ENCODE measurements at places on chromosomes 5 and 9.

GRCh38 chr5:58455066-58455465 is 4.8 kb downstream of the PLK2 start:
- no peak for DNase-seq

- DNase-seq: no peak
Measured at GRCh38 chr5:130773813-130774212, 391.2 kb downstream of the HINT1 start.

DNA sequence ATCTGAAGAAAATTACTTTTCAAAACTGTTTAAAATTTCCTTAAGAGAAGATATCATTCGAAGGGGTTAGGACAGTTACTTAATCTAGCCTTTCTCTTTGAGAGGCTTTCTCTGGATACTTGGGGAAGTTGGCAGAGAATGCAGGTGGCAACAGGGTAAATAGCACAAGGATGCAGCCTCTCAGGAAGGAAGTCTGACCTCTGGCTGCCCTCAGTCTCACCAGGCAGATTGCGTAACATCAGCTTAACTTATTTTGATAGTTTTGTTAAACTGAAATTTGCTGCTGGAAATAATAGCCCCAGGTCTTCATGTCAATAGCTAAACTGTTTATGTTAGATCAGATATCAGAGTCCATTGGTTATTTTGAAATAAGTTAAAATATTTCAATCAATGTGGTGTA is 20.4 kb downstream of the CCDC192 start:
- DNase-seq: no peak

DNA sequence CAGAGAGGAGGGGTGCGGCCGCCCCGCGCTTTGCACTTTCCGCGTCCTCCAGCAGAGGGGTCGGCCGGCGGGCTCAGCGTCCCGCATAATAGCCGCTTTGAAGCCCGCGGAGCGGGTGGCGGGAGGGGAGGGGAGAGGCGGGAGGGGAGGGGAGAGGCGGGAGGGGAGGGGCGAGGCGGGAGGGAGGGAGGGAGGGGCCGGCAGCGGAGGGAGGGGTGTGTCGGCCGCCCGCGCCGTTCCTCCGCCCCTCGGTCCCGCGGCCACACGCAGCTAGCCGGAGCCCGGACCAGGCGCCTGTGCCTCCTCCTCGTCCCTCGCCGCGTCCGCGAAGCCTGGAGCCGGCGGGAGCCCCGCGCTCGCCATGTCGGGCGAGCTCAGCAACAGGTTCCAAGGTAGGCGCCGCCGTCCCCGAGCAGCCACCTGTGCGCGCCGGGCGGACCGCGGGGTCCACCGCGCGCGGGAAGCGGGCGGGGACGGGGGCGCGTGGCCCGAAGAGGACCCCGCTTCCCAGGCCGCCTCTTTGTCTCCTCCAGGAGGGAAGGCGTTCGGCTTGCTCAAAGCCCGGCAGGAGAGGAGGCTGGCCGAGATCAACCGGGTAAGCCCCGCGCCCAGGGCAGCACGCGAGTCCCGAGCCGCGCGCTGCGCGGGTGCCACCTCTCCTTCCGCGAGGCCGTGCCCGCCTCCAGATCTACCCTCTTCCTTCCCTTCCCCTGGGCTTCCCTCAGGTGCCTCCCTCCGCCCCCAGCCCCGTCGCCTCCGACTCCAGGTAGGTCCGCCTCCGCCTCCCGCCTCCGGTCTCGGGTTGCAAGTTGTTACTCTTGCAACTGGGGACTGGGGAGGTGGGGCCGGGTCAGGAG is at the start of gene AIF1L:
TSS of gene AIF1L (plus strand) at position 263 of the 857 bp plus-strand sequence. CDS start at position 362, 99 bp downstream.
- no peak for DNase-seq

DNA sequence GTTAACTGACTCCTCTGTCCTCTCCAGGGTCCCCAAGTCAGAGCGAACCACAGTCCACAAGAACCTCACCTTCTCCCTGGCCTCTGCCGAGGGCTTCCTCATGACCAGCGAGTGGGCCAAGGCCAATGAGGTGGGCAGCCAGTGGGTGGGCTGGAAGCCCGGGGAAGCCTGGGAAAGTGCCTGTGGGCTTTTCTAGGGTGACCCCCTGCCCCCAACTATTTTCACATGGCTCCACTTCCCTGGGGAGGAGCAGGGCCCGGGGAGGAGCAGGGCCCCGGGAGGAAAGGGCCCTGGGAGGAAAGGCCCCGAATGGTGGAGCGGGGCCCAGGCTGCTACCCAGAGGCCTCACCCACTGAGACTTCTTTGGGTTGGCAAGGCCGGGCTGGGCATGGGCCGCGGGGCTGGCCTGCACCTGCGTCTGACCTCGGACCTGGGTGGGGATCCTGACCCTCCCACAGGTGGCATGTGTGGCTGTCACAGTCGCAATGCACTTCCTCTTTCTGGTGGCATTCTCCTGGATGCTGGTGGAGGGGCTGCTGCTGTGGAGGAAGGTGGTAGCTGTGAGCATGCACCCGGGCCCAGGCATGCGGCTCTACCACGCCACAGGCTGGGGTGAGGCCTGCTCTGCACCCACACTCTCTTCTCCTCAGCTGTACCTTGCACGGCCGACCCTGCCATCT is 17.9 kb downstream of the ADGRD2 start:
- DNase-seq: no peak

DNA sequence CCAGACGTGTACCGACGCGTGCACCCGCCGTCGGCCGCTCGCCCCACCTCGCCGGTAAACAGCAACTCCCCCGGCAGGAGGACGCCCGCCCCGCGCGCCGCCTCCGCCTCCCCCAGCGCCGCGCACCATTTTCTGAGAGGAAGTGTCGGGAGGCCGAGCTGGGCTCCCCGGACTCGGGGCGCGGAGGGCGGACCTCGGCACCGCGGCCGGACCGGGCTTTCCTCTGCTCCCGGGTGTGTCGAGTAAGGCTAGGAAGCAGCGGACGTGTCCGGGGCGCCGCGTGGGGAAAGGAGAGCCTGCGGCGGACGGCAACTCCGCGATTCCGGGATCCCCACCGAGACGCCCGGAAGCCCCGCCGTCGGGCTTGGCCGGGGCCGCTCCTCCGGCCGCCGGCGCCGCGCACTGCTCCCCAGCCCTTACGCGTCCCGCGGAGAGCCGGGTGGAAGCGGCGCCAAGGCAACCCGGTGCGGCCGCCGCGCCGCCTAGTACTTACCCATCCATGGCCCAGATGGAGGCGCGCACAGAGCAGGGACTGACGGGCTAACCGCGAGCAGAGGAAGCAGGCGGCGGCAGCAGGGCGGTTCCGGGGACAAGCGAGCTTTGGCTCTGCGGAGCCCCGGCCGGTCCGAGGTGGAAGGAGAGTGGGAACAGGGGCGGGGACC is at the start of gene PTBP3:
TSS of gene PTBP3 (minus strand) at position 643 of the 662 bp plus-strand sequence. CDS start 35,754 bp downstream, outside the sequence.
- no peak for DNase-seq

GRCh38 chr9:32915802-32916201 is 85.6 kb downstream of the APTX start:
- no peak for DNase-seq

- DNase-seq: no peak
Measured at GRCh38 chr9:102124465-102124864, 386.0 kb upstream of the GRIN3A start.

DNA sequence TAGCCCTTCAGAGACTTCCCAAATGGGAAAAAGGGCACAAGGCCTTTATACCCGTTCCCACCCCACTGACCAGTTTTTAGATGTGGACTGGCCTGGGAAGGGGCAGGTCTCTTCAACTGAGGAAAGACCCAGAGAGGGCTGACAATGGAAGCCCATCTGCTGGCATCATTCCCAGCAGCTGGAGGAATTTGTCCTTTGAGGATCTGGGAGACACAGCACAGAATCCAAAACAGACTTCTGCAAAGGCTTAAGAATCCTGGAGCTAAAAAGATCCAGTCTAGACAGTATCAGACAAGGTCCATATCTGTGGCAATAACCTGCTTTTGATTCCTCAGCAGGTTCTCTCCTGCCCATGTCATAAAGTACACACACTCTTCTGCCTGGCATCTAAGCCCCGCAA is 329.2 kb downstream of the TMEM167A start:
- no peak for DNase-seq

GRCh38 chr5:111836426-111836825 is 79.4 kb upstream of the NREP start:
- no peak for DNase-seq

DNA sequence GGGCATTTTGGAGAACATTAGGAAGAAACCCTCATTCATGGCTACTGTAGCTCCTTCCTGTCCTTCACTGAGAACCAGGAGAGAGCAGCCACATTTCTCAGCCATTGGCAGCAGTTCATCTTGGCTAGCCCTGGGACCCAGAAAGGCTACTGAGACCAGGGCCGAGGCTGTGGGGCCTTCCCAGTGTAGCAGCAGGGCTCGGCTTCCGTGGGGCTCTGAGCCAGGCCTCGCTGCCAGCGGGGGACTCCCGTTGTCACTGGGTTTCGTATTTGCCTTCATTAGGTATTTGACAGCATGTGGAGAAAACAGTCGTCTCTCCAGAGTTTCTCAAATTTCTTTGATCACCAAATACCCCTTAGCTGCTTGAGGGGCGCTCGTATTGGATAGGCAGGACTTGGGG is 37.3 kb upstream of the PRDM12 start:
- DNase-seq: no peak

GRCh38 chr5:144191998-144192397 is 21.3 kb downstream of the KCTD16 start:
- DNase-seq: no peak

DNA sequence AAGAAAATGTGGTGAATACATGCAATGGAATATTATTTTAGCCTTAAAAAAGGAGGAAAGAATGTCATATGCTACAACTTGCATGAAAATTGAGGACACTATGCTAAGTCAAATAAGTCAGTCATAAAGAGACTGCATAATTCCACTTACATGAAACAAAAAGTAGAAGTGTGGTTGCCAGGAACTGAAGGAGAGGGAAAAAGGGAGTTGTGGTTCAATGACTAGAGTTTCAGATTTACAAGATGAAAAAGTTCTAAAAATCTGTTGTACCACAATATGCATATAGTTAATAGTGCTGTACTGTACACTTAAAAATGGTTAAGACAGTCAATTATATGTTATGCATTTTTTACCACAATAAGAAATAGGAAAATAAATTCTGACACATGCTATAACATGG is 95.4 kb downstream of the SLC44A1 start:
- DNase-seq: no peak

- DNase-seq: no peak
Measured at GRCh38 chr5:158022837-158023236, 163.9 kb upstream of the CLINT1 start.

GRCh38 chr5:152861231-152861630 is 456.2 kb upstream of the NMUR2 start:
- DNase-seq: no peak

GRCh38 chr9:19498015-19498414 is 89.2 kb downstream of the ACER2 start:
- no peak for DNase-seq

DNA sequence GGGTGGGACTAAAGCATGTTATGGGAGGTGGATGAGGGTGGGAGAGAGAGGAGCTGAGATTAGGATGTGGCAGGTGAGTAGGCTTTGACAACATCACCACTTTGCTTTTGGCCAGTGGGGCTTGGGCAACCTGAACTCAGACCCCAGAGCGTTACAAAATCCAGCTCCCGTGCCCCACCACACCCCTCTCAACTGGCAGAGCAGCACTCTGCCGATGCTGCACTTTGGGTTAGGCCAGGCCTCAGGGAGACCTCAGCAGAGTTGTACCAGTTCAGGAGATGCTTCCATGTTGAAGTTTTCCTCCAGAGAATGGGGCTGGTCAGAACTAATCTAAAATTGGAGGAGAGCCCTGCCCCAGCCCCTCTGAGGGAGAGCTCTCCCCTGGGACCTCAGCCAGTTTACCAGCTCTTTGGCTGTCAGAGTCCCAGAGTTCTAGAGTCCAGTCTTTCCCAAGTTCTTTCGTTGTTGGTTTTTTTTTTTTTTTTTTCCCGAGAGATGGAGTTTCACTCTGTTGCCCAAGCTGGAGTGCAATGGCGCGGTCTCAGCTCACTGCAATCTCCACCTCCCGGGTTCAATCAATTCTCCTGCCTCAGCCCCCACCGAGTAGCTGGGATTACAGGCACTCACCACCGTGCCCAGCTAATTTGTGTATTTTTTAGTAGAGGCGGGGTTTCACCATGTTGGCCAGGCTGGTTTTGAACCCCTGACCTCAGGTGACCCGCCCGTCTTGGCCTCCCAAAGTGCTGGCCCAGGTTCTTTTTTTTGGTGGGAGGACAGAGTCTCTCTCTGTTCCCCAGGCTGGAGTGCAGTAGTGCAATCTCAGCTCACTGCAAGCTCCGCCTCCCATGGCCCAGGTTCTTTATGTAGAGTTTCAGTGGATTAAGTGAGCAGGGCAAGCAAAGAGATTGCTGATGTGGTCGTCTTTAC is 17.8 kb downstream of the NUDT2 start:
- no peak for DNase-seq

- DNase-seq: no peak
Measured at GRCh38 chr5:86666981-86667380, 49.2 kb downstream of the COX7C start.

DNA sequence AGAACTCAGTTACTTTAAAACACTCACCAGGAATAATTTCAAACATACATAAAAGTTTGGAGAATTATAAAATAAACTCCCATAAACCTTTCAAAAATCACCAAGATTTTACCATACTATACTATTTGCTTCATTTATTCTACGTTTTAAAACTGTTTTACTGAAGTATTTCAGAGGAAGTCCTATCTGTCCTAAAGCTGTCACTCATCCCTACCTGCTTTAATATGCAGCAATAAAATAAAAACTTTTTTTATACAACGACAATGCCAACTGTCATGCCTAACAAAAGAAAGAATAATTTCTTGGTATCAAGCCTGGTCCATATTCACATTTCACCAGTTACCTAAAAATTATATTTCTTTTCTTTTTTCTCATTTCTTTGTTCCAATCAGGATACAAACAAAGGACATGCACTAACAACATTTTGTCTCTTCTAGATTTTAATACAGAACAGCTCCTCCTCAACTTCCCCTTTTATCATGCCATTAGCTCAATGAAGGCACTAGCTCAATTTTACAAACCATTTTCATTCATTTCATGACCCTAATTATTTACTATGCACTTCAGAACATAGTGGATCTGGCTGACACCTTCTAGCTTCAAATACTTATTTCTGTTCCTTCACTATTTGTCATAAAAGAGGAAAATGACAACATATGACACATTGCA is 135.2 kb downstream of the GNAQ start:
- no peak for DNase-seq

GRCh38 chr5:78574731-78575161 is 73.8 kb downstream of the LHFPL2 start:
- DNase-seq: no peak

GRCh38 chr5:96839071-96839592 is 31.4 kb upstream of the ERAP1 start:
- no peak for DNase-seq

DNA sequence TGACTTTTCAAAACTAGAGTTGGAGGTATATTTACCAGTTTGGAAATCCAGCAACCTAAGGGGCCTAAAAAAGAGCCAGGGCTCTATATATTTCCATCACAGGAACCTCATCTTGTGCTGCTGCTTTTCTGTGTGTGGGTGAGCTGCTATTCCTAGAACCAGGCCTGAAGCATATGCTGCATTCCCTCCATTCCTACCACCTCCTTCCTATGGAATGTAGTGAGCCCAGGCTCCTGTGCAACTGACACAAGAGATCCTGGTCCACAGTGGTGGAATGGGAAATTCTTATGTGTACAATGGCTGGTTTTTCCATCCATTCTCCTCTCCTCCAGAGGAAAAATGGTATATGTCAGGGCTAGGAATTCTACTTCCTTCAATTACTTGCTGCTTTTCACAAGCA is 39.1 kb downstream of the SPEF2 start:
- DNase-seq: no peak

Data from urinary bladder (tissue), 4 donors.